ENCODE measurements at places on chromosomes 1 and 21.
A peak's percentile ranks its signal among the peaks of the same experiment; 100 is the strongest.

DNA sequence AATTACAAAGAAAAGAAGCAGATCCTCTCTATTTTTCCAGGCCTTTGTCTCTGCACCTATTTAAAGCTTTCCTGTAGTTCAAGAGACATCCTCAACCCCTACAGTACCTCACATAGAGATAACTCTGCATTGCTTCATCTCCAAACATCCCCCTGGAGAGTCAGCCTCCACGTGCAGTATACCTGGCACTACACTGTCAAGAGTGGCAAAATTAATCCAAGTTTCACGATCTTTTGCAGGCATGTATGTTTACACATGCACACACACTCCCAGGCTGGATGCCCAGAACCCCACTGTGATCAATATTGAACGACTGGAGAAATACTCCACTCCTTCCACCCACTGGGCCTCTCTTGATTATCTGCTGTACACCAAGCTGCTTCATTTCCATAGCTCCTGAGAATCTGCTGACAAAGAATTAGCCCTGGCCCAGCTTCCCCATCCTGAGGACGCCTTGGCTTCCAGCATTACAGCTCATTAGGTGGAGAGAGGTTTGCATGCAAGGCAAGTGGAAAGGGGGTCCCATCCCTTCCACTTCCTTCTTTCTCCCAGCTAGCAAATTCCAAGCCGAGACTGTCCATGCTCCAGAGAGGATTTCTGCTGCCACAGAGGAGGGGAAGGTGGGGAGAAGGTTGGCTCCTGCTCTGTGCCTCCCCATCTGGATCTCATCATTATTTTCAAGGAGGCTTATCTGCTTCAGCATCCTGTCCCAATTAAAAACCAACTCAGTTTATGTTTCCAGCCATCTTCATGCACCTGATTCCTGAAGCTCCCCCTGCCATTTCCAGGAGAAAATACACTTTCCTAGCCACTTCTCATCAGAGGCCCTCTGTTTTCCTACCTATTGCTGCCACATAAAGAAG is 66.5 kb upstream of the GOLT1A start:
- no peak for DNase-seq

- peak; percentile 21 for DNase-seq
Measured at GRCh38 chr1:205247130-205247921, 19.6 kb downstream of the TMCC2 start.

DNA sequence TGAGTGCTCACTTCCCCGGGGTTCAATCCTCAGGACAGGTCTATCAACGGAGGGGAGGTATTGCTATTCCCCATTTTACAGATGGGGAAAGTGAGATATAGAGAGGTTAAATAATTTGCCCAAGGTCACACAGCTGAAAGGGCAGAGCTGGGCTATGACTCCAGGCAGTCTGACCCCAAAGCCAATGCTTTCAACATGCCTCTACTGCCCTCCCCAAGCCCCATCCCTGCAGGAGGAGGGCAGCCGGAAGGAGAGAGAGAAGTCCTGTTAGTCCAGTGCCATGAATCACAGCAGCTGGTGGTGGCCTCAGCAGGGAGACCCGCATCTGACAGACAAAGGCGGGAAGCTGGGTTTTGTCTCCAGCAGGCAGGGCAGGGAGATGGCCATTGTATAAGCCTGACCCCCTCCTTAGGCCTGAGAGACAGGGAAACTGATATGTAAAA is 20.0 kb upstream of the CLIC4 start:
- DNase-seq, result no peak

DNA sequence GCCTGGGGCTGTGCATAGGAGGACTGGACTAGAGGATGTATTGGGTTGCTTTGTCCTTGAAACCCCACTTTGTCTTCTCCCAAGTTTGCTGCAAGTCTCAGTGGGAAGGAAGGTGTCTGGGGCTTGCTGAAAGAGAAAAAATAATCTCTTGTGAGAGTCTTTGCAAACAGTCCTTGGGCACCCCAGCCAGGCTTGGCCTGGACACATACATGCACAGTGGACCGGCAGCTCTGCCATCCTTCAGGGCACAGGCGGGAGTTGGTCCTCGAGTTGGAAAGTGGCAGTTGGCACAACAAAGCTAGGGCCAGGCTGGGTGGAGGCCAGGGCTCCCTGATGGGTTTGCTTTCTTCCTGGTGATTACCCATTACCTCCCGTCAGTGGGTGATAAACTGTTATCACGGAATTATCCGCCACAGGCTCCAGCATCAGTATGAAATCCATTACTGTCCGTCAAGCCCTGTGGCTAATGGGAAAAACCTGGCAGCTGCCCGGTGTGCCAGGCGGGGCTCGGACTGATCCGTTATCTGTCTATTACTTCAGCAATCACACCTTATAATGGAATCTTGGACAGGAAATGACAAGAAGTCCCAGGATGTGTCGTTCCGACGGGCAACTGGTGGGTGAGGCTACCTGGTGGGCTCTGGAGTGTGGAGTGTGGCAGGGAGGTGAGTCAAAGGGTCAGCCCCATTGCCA is 265.7 kb downstream of the GRIK3 start:
- DNase-seq, result no peak

GRCh38 chr1:205069371-205070125 is 14.7 kb downstream of the TMEM81 start:
- no peak for DNase-seq

Data from activated T-cell treated with anti-CD3 and anti-CD28 coated beads, Interleukin-2, amount 50 U/mL, for 72 hours (primary cell).